ENCODE measurements at places on chromosomes 3 and 15.

- ATAC-seq = no peak
Observed at GRCh38 chr15:28003302-28004037, 95.6 kb downstream of the OCA2 start.

DNA sequence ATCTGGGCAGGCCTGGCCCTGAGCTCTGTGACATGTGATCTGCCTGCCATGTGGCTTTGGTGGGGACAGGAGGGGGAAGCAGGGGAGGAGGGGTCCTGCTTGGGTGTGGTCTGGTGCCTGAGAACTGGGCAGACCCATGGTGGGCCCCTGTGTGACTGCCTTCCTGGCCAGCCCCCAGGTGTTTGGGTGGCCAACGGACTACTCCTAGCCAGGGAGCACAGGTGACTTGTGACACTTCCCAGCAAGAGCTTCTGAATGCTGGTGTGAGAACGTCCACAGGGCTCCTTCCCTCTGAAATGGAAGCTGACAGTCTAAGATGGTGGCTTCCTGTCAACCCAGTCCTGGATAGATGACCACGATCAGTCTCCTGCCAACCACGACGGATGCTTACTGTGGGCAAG is 136.1 kb upstream of the MEF2A start:
- ATAC-seq = no peak

GRCh38 chr3:185912929-185913901 is 24.6 kb downstream of the TRA2B start:
- ATAC-seq = no peak

GRCh38 chr3:126926684-126927400 is 56.1 kb upstream of the PLXNA1 start:
- ATAC-seq = no peak

DNA sequence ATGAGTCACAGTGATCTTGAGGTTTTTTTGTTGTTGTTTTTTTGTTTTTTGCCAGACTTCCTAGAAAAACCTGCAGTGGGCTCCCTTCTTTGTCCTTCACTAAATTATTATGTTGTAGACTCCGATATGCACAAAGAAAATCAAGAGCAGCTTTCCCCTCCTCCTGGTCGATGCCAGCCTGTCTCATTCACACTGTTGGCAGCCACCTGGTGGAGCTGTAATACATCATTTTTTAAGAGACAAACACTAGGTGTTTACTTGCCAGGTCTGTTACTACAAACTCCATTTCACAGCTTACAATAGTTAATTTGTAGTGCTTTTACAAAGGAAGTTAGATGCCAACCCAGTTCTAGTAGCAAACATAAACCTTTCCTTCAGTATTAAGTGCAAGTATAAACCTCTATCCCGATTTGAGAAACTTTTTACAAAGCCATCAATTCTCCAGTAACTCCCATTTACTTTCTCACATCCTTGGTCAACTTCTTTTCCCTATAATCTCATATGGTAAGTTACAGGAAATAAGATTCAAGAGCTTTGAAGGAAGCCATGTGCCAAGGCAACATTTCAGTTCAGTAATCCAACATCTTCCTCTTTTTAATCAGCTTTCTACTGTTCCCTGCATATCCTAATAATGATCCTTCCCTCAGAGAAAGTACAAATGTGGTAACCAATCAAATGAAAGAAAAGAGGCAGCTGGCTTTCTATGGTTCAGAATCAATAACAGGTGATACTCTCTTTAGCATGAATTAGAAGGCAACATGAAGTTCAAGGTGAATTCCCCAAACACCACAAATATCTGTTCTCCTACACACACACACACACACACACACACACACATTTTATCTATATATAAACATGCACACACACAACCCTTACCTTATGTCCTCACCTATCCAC is 14.0 kb downstream of the AAGAB start:
- ATAC-seq = peak; percentile 10

GRCh38 chr3:37862219-37862902 is 681 bp downstream of the CTDSPL start:
- ATAC-seq = no peak

DNA sequence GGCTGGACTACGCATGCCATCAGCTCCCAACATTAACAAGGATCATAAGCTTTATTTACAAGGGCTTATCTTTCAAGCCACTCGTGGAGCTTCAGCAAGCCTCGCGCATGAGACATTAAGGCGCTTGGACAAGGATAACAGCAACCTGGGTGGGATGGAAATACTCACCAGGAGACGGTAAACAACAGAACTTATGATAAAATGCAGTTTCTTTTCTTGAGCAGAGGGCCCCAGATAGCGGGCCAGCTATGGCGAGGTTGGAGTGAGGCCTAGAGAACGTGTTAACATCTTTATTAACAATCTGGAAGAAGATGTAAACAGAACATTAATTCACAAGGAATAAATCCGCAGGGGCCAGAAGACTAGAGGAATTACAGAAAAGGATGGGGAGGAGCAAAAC is 158.2 kb downstream of the NTRK3 start:
- ATAC-seq = no peak

DNA sequence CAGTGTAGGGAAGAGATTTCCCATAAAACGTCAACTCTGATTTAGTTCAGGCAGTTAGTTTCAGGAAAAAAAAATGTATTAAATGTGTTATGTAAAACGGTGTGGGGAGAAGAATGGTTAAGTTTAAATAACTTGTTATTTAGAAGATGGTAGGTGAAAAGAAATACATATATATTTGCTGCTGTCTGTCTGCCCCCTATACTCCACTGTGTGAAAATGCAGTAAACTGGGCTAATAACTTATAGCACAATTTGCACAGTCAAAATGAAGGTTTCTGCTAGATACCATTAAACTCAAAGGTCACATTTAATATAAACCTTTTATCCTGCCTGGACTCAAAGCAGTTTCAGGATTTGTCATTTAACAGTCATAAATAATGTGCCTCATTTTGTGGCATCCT is 515.0 kb downstream of the FGF12 start:
- ATAC-seq = no peak

GRCh38 chr3:2944628-2945027 is 165.5 kb downstream of the IL5RA start:
- ATAC-seq = no peak

- ATAC-seq = no peak
Observed at GRCh38 chr15:33114374-33114717, 80.2 kb downstream of the FMN1 start.

DNA sequence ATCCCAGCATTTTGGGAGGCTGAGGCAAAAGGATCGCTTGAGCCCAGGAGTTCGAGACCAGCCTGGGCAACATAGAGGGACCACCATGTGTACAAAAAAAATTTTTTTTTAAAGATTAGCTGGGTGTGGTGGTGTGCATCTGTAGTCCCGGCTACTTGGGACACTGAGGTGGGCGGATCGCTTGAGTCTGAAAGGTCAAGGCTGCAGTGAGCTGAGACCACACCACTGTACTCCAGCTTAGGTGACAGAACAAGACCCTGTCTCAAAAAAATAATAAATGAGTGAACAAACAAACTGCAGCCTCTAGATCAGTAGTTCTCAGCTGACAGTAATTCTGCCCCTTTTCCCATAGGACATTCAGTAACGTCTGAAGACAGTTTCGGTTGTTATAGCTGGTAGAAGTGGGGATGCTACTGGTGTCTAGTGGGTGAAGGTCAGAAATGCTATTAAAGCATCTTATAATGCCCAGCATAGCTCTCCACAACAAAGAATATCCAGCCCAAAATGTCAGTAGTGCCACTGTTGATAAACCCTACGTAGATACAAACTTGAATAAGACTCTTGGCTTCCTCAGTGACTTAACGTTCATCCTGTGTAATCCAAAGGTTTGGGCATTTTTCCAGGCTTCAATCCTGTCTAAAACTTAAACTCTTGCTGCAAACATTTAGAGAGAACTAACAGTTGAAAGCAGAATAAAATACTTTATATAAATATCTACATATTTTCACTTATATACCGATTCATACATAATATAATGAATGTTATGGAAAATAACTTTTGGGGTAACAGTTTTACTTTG is 10.6 kb downstream of the SMC4 start:
- no peak for ATAC-seq

GRCh38 chr3:16916840-16917239 is 32.1 kb downstream of the PLCL2 start:
- peak; percentile 15 for ATAC-seq

DNA sequence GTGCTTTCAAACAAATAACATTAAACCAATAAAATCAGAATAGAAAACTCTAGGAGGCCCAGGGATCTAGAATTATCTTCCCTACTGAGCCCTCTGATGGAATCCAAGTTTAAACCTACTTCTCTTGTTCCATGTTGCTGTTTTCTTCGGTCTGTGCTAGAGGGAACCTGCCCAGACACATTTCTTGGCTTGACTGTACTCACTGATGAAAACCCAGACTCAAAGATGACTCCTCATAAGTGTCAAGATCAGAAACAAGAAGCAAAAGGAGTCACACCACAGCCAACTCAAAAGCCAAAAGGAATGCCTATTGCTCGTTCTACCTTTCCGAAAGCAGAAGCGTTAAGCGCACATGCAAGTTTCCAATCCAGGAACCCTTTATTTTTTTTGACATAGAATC is 31.6 kb downstream of the SCAP start:
- no peak for ATAC-seq

All from activated CD4-positive, CD25-positive, alpha-beta regulatory T cell treated with anti-CD3 and anti-CD28 coated beads, Interleukin-2, amount 50 U/mL, for 24 hours (primary cell).